Liver (tissue), 10 donors: ENCODE measurements at places on chromosomes 16 and 17. TPM values are rescaled to one million over a fixed set of nuclear protein-coding genes. Genes with fewer than 3 reads are reported as not detected.

- DNase-seq, result no peak
Observed at GRCh38 chr17:36900160-36900512, 37.1 kb upstream of the LHX1 start.

GRCh38 chr16:69564845-69565670 lies 708 bp upstream of the NFAT5 start:
- DNase-seq, result no peak

DNA sequence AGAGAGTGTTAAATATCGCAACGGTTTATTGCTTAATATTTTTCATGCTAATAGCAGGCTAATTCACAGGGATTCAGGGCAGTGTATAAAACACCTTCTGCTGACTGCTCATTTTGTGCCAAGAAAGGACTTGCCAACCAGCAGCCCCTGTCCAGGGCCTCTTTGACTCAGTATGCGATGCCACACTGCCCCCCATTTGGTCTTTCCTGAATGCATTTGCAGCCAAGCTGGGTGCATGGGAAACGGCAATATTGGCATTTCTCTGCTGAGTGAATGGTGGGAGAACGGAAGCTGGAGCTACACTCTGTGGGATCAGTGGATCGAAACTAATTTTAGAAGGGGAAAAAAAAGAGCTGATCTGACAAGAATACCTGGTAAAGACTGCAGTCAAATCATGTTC lies 152.9 kb upstream of the C16orf82 start:
- DNase-seq, result no peak

DNA sequence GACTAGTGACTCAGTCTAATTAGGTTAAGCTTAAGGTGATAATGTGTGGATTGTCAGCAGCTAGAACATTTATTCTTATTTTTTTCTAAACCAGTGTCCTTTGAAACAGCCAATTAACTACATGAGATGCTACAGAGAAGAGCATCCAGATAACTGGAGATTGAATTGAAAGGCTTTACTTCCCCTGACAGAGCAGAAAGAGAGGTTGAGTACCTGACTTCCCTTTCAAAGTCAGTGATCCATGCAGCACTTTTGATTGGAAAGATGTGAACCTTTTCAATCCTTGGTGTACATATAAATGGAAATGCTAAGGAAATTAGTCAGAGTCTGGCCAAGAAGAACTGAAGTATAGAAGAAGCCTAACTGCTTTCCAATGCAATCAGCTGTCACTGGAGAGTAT lies 653.8 kb downstream of the CDH8 start:
- no peak for DNase-seq

DNA sequence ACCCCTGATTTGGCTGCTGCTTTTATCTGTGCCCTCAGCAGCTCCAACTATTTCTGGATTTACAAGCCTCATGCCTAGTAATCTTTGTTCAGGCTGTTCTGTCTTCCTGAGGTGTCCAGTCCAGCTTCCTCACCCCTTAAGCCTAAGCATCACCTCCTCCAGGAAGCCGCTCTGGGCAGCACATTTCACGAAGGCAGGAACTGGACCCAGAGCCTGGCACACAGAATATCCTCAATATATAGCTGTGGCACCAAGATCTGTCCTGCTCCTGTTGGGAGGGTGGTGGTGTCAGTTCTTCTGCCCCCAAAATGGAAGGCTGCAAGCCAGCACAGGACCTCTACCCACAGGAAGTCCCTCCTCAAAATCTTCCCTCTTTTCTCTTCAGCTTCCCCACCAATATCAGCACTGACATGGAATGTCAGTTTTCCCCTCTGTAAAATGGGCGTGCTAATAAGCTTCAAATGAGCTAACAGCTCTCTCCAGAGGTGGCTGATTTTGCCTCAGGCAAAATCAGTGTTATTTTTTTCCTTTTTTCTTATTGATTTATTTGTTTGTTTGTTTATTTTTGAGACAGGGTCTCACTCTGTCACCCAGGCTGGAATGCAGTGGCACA lies 6.9 kb upstream of the NEUROD2 start:
- no peak for DNase-seq

DNA sequence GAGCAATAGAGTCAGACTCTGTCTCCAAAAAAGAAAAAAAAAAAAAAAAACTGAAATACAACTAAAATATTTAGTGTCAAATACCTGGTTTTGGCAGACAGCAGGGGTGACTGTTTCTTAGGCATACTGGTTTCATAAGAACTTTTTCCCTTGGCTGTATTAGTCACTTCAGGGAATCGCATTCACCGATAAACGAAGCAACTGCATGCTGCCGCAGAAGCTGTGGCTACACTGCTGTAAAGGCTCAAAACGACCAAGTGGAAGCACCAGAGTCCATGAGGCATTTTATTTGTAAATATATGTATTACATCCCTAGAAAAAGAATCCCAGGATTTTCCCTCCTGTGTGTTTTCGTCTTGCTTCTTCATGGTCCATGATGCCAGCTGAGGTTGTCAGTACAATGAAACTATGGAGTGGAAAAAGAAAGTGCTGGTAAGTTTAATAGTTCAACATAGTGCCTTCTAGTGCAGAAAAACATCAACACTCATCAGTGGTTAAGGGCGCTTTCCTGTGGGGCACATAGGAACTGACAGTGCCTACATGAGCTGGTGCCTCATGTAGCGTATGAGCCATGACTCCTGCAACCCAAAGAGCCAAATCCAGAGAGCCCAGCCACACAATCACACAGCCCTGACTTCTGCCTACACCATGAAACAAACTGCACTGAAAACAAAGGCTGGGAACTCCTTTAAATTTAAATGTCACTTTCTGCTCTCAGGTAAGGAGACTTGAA lies 7.3 kb downstream of the RPS15A start:
- DNase-seq, result no peak

GRCh38 chr16:71214746-71215381 lies 15.7 kb downstream of the HYDIN start:
- no peak for DNase-seq

The USP7 gene
- 85.6 TPM for total RNA-seq

The EVI2B gene
- 2.8 TPM for total RNA-seq

DNA sequence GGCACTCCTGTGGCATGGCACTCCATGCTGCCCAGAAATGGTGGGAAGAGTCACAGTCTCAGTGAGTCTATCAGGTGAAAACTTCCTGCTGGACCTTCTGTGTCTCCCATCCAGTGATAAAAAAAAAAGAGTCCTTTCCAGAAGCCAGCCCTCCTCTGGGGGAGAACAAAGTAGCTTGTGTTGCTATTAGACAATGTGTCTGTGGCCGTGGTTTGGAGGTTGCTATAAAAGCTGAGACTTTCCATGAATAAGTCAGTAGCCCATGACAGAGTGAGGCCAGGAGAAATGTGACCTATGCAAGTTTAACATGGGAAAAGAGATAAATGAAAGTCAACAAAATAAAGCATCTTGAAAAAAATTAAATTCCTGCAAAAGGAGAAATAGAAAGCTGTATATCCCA lies 250.7 kb upstream of the MON1B start:
- DNase-seq, result no peak

The EIF1 gene
- 56.5 TPM for total RNA-seq
